Activated naive CD4-positive, alpha-beta T cell treated with anti-CD3 and anti-CD28 coated beads for 36 hours (primary cell): ENCODE measurements at places on chromosomes 7 and 10. TPM values are rescaled to one million over a fixed set of nuclear protein-coding genes. Genes with fewer than 3 reads are reported as not detected.

DNA sequence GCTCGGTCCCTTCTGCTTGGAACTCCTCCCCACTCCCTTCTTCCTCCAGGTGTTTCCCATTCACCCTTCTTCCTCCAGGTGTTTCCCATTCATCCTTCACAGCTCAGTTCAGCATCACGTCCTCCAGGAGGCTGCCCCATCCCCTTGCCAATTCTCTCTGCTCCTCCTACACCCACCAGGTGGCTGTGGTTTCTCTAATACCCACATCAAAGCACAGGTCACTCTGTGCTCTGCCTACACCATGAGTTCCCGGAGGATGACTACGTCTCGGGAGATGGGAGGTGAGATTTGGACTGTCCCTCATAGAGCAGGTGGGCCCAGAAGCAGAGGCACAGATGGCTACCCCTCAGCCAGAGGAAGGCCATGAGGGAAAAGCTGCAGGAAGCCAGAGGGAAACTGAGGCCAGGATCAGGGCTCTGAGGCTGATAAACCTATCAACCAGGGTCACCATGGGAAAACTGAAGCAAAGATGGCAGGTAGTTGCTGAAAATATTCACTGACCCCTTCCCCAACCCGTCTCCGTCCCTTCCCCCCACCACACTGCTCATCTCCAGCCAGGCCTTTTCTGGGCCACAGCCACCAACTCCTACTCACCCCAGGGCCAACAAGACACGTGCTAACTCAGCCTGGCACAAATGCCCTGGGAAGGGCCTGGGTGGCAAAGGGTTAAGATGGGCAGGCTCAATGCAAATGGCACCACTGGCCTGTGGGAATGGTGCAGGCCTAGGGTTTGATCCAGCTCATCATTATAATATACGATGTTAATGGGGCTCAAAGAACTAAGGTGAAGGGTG is 56.6 kb upstream of the CPXM2 start:
- no peak for DNase-seq

DNA sequence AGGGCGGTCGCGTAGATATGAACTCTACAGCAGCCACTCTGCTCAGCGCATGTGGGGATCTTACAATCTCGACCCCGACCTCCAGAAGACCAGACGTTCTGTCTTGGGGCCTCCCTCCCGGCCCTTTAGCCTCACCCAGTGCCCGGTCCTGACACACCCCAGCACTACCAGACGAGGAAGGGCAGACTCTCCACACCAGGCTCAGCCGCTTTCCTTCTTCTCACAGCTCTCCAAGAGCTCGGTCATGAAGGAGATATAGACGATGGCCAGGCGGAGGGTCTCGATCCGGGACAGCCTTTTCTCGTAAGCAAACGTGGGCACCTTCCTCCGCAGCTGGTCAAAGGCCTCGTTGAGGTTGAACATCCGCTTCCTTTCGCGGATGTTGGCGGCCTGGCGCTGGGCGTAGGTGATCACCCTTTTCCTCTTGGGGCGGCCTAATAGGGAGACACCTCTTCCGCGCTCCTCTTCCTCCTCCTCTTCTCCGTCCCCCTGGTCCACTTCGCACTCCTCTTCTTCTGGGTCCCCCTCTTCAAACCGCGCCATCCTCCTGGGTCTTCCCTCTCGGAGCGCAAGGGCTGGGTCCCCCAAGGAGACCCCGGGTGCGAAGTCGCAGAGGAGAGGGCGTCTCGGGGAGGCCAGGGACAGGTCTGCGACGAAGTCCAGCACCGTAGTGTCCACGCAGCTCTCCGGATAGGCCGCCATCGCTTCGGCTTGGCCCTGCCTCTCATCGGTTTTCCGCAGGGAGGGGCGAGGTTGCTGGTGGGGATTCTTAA is at the start of gene FERD3L:
Gene FERD3L (minus strand): TSS at position 761 of the 773 bp plus-strand sequence. CDS start 59 bp downstream, at position 702.
- DNase-seq, result no peak

GRCh38 chr7:142308918-142309317 is 51.1 kb upstream of the PRSS58 start:
- DNase-seq, result no peak

- DNase-seq, result peak; percentile 22
Observed at GRCh38 chr10:95394161-95394880, 103.5 kb upstream of the PDLIM1 start.

CREB5 gene
- total RNA-seq, result 0.30 TPM

GRCh38 chr7:139998572-139998971 is 64.2 kb downstream of the PARP12 start:
- DNase-seq, result no peak

DNA sequence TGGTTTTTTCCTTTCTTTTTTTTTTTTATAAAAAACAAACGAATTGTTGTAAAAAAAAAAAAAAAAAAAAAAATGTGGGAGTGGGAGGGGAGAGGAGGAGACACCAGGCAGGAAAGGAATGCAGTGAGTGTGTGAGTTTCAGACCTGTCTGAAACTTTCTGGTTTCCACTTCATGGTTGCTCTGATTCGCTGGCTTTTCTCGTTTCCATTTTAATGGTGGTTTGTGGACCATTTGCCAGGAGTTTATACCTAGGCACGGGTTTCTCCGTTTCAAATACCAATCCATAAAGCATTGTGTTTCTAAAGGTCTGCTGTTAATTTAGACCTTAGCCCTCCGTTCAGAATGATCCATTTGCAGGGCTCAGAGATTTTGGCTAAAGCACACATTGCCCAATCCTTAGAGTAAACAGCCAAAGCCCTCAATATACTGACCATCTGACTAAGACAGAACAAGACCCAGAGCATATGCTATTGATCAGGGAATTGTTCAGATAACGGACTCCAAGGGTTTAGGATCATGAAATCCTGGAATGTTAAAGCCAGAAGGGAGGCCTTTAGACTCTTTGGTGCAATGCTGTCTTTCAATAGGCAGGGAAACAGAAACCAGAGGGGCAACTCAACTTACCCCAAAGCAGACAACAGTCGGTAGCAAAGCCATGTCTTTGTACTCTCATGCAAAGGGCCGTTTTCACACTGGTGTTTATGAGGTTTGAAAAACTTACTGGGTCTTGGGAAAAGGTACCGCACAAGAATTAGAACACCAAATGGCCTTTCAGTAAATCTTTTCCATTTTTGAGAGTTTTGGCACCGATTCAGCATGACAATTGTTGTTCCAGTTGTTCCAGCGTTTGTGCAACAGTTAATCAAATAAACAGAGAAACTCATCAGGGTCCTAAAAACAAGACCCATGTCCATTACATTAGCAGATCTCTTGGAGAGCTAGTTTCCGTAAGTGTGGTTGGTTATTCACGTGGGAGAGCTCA is 94.3 kb upstream of the AGBL3 start:
- DNase-seq, result no peak

AGAP3 gene
- 16.7 TPM for total RNA-seq

DNA sequence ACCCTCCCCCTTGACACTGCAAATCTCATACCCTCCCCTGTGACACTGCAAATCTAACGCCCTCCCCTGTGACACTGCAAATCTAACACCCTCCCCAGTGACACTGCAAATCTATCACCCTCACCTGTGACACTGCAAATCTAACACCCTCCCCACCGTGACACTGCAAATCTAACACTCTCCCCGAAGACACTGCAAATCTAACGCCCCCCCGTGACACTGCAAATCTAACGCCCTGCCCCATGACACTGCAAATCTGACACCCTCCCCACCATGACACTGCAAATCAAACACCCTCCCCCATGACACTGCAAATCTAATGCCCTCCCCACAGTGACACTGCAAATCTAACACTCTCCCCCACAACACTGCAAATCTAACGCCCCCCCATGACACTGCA is 603.7 kb downstream of the DNAJB6 start:
- DNase-seq, result no peak

- no peak for DNase-seq
Observed at GRCh38 chr10:25465582-25466372, 291.0 kb downstream of the GPR158 start.

HKDC1 gene
- total RNA-seq, result 1.5 TPM

DNA sequence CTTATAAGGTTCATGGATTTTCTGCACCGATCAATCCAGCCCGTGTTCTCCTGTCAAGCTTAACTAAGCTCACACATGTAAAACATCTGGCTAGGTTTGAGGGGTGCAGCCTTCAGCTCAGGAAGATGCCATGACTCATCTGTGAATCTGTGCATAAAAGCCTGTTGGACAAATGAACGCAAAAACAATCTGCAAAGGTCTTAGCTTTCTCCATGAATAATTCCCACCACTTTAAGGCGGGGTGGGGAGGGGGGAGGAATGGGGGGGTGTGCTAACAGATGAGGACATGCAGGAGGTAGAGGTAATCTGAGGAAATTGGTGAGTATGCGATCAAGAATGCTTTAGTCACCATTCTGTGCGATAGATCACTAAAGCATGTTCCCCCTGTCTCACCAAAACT is 4.8 kb downstream of the DOCK4 start:
- DNase-seq, result no peak

DNA sequence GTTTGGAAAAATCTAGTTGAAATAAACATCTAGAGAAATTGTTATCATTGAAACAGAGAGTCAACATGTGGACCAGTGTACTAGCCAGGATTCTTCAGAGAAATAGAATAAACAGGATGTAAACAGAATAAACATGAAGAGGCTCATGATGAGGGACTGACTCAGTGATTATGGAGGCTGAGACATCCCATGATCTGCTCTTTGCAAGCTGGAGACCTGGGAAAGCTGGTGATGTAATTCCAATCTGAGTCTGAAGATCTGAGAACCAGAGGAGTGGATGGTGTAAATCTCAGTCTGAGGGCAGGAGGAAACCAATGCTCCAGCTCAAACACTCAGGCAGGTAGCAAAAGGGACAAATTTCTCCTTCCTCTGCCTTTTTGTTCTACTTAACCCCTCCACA is 62.9 kb upstream of the FAM180A start:
- no peak for DNase-seq

RNF133 gene
- not detected for total RNA-seq

SUN3 gene
- total RNA-seq, result not detected
